Activated CD4-positive, alpha-beta T cell treated with anti-CD3 and anti-CD28 coated beads, Interleukin-2, amount 10 ng/mL, durations not matched to agents 24 days and 14 days (primary cell): ENCODE measurements at places on chromosomes 3 and 15.

GRCh38 chr3:112429960-112430359, 69.3 kb downstream of the BTLA start:
- DNase-seq = peak; percentile 6

- no peak for DNase-seq
These were observed 523.9 kb upstream of the AGTR1 start for GRCh38 chr3:148173851-148174250.

DNA sequence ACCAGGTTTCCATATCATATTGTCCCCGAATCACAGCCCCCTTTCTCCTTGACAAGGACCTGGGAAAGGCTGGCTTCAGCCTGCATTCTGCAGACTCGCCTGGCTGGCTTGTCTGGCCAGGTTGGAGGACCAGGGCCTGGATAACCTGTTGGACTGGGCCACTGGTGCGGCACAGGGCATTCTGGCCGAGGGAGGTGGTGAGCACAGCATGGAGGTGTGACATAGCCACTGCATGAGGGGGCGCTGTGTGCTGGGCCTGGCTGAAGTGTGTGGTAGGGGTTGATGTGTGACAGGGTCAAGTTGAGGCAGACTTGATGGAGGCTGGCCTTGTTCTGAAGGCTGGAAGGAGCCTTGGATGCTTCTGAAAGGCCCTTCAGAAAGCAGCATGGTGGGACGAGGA, 2.9 kb downstream of the ESYT3 start:
- DNase-seq = no peak

DNA sequence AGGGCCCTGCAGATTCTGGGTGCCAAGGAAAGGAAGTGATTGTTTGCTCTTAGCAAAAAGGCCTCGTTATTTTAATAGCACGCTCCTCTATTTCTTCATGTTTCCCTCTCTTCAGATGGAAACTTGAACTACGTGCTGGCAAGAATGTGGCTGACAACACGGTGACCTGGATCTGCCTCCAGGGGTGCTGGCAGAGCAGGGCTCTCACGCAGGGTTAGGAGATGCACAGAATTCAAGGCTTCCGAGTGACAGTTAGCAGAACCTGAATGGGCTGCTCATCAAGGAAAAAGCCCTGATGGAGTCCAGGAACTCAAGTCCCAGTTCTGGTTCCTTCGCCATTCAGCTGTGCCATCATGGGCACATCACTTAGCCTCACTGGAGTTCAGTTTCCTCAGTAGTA, 22.7 kb downstream of the CYP19A1 start:
- no peak for DNase-seq

- no peak for DNase-seq
These were observed 346.6 kb downstream of the MFSD1 start for GRCh38 chr3:159148466-159148865.

GRCh38 chr3:133264920-133265319, 134.9 kb upstream of the BFSP2 start:
- DNase-seq = no peak

DNA sequence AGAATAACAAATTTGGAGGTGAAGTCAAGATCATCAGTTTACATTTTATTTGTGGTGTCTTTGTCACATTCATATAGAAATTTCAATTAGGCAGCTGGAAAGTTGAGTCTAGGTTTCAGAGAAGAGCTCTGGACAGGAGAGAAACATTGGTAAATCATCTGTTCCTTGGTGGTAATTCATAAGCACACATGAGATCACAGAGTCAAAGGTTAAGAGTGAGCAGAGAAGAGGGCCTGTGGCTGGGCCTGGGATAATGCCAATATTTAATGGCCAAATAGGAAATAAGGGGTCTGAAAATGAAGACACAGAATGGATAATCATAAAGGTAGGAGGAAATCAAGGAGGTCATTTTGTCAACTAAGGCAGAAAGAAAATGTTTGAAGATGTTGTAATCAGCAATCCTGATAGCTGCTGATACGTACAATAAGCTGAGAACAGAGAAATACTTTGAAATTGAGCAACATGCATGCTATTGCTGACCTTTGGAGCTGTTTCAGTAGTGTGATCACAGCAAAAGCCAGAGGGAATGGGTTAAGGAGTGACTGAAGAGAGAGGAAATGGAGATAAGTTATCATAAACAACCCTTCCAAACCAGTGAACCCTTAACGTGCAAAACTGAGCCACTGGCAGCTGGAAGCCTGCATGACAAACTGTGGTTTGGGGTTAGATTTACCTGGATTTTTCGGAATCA, 692.8 kb downstream of the AGBL1 start:
- DNase-seq = no peak

- no peak for DNase-seq
These were observed 62.0 kb downstream of the ZNF148 start for GRCh38 chr3:125313060-125313635.

DNA sequence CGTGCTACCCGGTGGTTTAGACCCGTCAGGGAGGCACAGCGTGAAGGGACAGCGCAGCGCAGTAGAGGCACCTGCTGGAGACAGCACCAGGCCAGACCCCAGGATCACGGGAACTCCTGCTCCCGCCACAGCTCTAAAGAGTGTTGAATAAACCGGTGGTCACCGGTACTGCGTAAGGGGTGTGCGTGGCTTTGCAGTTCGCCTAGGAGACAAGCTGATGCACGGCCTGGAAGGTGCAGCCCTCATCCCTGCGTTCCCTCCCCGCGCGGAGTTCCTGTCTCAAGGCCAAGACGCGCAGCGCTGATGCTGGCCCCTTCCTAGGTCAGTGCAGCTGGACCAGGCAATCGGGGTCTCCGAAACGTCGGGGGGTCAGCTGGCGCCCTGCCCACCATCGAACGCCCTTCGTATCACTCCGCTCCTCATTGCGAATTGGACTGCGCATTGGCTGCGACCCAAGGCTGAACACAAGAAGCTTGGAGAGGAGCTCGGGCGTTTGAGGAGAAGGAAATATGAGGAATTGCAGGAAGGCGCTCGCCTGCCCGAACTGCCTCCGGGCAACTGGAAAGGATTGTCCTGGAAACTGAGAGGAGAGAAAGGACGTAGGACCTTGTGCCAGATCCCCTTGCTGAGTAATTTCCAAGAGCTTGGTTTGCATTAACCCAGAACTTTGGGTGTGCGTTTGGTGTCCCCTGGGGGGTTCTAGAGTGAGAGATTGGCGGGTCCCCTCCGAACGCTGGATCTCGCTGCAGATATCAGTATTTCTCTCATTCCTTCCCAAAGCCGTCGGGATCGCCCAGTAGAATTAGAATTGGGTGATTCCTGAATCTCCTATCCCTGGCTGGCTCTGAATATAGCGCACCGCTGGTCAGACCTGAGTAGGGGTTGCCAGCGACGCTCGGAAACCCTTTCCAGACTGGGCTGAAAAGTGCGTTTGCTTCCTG, 2.3 kb upstream of the SOX14 start:
- no peak for DNase-seq

- no peak for DNase-seq
These were observed 8.4 kb downstream of the ARMC8 start for GRCh38 chr3:138195481-138195880.

GRCh38 chr15:52787123-52787503, 3.0 kb downstream of the ONECUT1 start:
- DNase-seq = no peak

DNA sequence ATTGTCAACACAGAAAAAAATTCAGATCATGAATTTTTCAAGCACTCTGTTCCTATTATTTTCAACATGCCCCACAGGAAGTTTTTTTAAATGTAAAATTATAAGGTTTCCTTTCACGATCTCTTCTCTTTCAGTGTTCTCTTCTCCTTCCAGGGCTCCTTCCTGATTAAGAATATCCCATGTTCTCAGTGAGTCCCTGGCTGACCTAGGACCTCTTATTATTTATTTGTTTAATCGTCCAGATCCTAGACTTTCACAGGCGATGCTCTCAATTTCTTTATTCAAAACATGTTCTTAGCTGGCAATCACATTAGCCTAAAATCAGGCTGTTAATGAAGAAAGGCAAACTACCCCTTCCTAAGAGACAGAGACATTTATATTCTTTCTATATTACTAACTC, 124.3 kb downstream of the ABI3BP start:
- DNase-seq = no peak

GRCh38 chr3:179526482-179526881, 36.2 kb upstream of the ACTL6A start:
- DNase-seq = no peak

GRCh38 chr3:184341925-184342324, 4.5 kb downstream of the FAM131A start:
- no peak for DNase-seq

DNA sequence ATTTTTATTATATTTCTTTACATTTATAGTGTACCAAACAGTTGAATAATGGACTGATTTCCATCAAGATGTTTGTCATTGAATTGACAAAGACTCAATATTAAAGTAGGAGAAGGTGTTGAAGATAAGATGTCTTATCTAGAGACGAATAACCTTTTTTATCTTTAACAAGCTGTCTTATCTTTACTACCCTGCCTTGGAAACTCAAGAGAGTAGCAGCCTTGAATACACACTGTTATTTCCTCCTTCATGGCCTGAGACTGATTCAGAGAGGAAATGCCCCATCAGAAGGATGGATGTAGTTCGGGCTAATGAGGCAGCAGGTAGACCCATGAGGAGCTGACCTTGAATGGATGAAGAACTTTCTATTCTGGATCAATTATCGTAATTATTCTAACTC, 365.1 kb upstream of the SEMA6D start:
- no peak for DNase-seq

DNA sequence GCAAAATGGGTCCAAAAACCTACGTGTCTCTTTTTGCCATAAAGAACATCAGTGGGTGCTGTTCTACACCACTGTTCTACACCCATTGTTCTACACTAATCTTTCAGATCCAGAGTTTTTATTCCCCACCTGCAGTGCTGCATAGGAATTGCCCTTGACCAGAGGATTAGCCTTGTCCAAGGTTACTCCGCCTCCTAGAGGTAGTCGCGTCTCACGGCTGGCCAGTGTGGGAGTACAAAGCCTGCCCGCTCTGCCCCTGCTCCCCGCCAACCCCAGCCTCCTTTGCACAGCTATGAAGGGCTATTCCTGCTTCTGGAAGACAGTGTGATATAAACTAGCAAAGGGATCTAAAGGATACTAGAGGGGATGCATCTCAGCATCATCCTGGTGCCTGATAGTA, 222.1 kb upstream of the LMCD1 start:
- no peak for DNase-seq

DNA sequence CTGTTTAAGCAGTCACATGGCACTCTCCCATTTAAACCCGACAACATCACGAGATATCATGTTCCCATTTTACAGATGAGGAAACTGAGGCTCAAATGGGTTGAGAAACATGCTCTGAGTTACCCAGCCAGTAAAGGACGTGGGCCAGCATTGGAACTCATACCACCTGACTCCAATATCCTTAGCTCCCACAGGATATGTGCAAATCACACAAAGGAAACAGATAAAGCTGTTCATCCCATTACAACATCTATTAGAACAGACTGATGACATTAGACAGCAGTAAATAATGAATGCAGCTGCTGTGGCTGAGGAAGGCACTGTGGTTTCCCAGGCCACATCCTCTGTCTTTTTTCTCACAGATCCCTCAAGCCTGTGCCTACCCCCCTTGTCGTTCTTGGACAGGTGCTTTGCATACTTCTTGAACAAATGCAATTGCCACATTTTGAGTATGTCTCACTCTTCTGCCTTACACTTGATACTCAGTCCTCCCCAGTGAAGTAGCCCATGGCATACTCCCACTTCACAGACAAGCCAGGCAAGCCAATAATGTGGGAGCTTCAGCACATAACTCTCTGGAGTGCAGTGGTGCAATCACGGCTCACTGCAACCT, 17.7 kb downstream of the FRMD4B start:
- DNase-seq = peak; percentile 82

- peak; percentile 35 for DNase-seq
These were observed 169.6 kb downstream of the CFAP20DC start for GRCh38 chr3:58880182-58880581.

DNA sequence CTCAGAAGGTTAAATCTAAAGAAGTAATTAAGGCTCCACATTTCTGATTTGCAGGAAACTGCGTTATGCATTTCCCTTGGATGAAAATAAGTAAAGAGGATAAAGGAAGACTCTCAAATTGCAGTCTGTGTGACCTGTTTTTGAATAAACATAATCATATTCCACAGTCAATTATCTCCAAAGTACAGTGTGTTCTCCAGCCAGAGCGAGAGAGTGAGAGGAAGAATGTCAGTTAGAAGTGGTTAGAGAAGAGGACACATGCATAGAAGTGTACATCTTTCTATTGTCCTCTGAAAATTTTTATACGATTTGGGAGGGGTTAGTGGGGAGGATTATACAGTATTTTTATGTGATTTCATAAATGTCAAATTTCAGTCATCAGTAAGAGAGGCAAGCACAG, 487.1 kb downstream of the LPP start:
- no peak for DNase-seq

DNA sequence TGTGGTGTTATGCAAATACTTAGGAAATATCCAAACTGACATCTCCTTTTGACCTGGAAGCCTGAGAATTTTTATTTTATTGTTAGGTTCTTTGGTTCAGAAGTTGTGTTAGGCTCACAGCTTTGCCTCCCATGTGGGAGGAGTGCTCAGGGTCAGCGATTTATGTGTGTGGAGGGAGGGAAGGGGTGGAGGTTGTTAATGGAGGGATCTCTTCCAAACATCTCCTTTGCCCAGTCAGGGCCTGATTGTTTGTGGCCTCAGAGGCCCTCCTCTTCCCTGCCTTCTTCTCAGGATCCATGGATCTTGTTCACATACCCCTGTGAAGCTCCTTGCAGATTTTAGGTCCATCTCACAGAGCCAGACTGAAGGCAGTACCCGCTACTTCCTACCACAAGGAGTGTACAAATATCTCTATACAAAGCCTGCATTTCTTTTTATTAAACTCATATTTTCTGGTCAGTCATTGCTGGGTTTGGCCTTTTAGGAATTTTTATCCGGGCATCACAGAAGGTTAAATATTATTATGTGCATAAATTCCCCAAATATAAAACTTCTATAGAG, 40.3 kb downstream of the BBX start:
- no peak for DNase-seq

DNA sequence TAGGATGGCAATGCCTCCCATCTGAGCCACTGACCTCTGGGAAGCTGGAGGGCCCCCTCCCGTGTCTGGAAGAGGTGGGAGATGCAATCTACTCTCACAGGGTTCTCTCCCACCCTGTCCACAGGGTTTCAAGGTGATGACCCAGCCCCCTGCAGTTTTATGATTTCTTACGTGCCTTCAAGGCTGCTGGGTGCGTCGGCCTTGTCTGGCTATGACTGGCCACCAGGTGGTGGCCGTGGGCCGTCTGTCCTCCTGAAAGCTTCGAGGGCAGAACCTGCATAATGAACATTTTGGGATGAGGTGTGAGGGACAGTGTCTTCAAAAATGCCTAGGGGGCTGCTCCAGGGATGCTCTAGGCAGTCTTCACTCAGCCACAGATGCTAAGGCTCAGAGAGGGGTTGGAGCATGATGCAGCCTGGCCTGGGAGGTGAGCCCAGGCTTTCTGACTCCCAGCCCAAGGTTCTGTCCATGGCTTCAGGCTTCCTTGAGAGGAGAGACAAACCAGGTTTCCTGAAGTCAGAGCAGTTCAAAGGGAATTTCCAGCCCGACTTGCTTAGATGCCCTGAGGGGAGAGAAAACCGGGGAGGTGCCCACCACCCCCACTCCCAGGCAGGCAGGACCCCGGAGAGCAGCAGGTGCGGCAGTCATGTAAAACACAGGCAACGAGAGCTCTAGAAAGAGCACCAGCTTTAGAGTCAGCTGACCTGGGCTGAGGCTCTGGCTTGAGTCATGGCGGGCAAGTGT, 18.7 kb downstream of the ISG20 start:
- DNase-seq = peak; percentile 56
